ENCODE measurements at places on chromosomes 4 and X.

GRCh38 chr4:5865896-5866599, 26.8 kb downstream of the CRMP1 start:
- DNase-seq: no peak

DNA sequence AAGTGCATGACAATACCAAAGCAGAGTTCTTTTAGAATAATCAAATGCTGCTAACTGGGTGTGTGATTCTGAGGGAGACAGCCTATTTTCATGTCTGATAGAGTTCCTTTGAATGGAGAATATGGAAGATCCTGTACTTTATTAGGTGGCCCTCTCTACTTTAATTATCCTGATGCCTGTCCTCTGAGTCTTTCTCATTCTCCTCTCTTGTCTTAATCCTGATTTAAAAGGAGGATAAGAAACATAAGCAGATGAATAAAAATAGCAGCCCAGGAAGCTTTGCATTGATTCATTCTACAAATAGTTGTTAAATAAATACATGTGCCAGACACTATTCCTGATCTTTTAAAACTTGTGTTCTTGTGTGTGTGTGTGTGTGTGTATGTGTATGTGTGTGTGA, 387.3 kb downstream of the SPRY1 start:
- DNase-seq: no peak

DNA sequence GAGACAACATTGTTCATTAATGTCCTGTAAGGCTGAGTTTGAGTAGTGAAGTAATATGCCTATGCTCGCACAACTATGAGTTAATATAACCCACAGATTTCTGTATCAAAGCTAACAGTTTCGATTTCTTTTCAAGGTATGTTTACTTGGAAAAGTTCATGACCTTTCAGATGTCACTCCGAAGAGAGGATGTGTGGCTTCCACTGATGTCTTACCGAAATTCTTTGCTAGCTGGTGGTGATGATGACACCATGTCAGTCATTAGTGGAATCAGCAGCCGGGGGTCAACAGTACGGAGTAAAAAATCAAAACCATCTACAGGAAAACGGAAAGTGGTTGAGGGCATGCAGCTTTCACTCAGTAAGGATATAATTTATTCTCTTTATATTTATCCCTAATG, 124.9 kb downstream of the STAG2 start:
- DNase-seq: no peak

DNA sequence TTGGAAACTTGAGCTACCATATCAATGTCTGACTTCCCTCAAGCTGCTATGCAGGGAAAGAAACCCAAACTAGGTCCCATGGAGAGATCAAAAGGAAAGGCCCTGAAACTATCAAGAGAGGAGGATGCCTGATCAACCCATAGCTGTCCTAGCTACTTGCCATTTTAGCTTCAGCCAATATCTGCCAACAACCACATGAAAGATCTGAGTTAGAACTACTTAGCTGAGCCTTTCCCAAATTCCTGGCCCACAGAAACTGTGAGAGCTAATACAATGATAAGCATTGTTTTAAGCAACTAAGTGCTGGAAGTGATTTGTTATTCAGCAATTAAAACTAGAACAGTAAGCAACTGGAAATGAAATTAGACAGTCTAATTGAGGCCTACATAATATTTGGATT, 6.3 kb upstream of the ARHGEF38 start:
- no peak for DNase-seq

- no peak for DNase-seq
These were observed 48.5 kb upstream of the CDX4 start for GRCh38 chrX:73398185-73398914.

DNA sequence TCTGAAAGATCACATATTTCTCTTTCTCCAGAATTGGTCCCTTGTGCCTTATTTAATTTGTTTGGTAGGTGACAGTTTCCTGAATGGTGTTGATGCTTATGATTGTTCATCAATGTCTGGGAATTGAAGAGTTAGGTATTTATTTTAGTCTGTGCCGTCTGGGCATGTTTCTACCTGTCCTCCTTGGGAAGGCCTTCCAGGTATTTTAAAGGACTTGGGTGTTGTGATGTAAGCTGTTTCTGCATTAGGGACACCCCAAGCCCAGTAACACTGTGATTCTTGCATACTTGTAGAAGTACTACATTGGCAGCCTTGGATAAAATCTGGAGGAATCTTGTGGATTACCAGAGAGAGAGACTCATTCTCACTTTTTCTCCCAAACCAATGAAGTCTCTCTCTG, 120.8 kb upstream of the CXXC4 start:
- DNase-seq: no peak

- DNase-seq: no peak
These were observed 132.3 kb upstream of the VCX3A start for GRCh38 chrX:6667048-6667768.

DNA sequence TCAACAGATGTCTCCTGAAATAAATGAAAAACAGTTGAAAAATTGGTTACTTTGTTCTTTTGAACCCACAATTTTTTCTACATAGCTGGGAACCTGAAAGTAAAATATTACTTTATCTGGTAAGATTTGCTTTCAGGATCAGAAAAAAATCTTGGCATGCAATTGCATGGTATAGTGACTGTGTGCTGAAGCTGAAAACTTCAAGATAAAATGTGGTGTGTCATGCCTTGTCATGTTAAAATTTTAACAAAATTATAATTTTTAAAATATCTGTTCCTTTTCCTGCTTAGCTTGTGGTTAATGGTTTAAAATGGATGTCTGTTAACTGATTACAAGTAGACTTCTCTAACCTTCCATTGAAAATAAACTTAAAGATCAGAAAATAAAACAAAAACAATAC, 904.8 kb downstream of the PDHA2 start:
- no peak for DNase-seq
